Stimulated activated naive CD4-positive, alpha-beta T cell (primary cell): ENCODE measurements at places on chromosomes 4 and X.

DNA sequence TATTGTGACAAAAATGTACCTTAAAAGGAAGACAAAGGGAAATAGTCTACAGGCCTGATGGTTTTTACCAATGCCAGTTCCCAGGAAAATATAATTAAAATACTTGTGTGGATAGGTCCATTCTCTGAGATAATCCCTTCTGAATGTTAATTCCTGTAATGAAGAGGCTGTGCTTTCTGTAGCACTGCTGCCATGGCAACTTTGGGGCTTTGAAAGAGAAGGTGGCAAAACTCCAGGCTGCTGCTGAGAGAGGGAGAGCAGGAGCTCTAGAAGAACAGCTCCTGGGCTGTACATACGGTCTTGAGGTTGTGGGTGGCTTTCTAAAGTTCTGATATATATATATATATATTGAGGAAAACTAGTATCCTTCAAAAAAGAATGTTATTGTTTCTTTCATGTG, 125.4 kb downstream of the PDLIM5 start:
- DNase-seq = no peak

- DNase-seq = no peak
Measured at GRCh38 chr4:86319390-86319789, 40.5 kb downstream of the MAPK10 start.

- no peak for DNase-seq
Measured at GRCh38 chr4:174314770-174315169, 31.1 kb downstream of the CEP44 start.

- DNase-seq = no peak
Measured at GRCh38 chrX:119399772-119400101, 601 bp downstream of the SLC25A43 start.

GRCh38 chr4:3766785-3767569, 792 bp downstream of the ADRA2C start:
- DNase-seq = no peak

DNA sequence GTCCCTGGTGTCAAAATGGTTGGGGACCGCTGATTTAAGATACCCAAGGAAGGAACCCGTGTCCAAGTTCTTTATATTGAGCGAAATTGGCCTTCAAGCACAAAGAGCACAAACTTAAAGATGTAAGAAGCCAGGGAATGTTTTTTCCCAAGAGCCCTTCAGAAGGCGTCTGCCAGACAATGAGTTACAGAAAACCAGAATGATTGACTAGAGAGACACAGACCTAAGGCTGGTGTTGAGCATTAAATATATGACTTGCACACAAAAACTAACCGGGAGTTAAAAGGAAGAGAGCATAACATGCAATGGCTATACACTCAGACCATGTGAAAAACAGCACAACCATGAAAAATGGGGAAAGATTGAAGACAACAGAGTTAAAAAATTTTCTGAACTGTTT, 157.5 kb upstream of the FAM9B start:
- no peak for DNase-seq

GRCh38 chr4:102420563-102421398, 75.5 kb upstream of the SLC39A8 start:
- no peak for DNase-seq

GRCh38 chr4:99564921-99565320, 1.1 kb upstream of the TRMT10A start:
- DNase-seq = no peak

DNA sequence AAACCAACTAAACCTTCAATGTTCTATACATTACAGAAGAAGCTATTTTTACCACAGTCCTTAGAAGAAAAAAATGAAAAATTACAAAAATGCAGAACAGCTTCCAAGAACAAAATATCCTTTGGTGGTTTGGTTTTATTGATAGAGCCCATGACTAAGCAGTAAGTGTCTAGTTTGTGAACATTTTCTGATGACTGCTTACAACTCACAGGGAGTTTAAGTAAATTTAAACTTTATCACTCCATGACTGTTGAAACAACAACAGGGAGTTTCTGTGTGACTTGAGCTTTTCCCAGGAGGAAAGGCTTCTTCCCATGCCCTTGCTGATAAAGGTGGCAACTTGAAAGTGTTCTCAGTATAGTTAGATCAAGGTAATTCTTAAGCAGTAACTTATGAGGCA, 2.9 kb downstream of the PF4 start:
- DNase-seq = no peak

DNA sequence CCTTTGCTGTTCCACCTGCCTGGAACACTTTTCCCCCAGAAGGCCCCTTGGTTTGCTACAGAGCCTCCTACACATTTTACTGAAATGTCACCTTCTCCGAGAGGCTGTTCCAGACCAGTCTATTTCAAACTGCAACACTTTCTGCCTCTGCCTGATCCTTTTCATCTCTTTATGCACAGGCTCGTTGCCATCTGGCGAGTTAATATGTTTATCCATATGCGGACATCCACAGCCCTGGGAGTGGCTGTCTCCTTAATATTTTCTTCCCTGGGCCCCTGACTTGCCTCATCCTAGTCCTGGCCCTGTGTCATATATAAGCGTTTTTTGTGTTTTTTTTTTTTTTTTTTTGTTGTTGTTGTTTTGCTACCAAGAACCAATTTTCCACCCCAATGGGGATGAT, 65.2 kb upstream of the PHKA2 start:
- no peak for DNase-seq

- DNase-seq = no peak
Measured at GRCh38 chr4:7411491-7411890, 23.2 kb downstream of the PSAPL1 start.
